AG20443 (cell line): ENCODE measurements at places on chromosomes 4 and X.

DNA sequence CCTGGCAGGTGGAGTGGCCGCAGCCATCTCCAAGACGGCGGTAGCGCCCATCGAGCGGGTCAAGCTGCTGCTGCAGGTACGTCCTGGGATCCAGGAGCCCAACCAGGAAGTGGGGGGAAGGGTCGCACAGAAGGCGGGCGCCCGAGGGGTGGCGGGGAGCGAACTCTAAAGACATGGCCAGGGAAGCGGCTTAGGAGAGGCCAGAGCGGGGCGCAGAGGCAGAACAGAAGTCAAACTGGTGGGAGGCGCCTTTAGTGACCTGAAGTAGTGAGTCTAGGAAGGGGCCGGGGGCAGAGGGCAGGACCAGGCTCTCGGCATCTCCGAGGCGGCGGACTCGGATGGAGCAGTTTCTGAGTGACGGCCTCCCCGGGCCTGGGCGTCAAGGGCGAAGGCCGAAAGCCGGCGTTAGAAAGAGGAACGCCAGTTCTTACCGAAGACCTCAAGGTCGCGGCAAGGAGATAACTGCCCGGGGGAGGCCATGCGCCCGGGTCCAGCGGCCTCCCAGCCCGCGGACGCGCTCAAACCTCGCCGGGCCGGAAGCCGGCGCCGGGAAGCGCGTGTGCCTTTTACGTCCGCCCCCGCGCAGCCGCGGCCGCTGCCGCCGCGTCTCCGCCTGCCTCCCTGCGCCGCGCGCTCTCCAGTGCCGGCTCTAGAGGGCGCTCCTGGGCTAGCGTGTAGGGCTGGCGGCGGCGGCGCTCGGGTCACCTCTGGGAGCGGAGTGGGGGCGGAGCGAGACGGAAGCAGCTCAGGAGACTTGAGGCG lies 488 bp downstream of the SLC25A5 start:
- peak; percentile 89 for DNase-seq

DNA sequence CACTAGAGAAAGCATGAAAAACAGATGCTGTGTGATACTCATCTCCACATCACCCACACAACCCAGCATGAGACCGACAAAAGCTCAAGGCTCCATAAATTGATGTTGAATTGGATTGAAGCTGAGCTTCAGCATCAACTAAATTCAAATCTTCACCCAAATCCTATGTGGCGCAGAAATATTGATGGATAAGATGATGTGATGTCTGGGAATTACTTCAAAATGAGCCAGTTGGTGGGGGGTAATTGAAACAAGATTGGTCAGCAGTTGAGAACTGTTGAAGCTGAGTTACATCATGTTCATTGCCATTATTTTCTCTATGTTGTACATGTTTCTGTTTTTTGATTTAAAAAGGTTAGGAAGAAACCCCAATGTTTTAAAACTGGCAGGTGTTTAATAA lies 166.5 kb upstream of the STS start:
- no peak for DNase-seq

GRCh38 chr4:105329081-105329480 lies 144.8 kb downstream of the PPA2 start:
- no peak for DNase-seq

GRCh38 chr4:152956147-152956546 lies 20.0 kb downstream of the FHDC1 start:
- no peak for DNase-seq

DNA sequence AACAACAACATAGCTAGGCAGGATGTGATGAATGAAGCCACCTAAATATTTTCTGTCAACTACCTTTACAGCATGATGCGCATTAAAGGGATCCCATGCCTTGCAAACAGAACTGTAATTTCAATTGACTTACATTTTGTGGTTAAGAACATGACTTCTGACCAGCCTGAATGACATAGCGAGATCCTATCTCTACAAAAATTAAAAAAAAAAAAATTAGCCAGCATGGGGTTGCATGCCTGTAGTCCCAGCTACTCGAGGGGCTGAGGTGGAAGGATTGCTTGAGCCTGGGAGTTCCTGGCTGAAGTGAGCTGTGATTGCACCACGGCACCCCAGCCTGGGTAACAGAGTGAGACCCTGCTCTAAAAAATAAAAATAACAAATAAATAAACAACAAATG lies 680.6 kb downstream of the IQCM start:
- no peak for DNase-seq

GRCh38 chr4:41177016-41177415 lies 37.3 kb downstream of the APBB2 start:
- peak; percentile 64 for DNase-seq

DNA sequence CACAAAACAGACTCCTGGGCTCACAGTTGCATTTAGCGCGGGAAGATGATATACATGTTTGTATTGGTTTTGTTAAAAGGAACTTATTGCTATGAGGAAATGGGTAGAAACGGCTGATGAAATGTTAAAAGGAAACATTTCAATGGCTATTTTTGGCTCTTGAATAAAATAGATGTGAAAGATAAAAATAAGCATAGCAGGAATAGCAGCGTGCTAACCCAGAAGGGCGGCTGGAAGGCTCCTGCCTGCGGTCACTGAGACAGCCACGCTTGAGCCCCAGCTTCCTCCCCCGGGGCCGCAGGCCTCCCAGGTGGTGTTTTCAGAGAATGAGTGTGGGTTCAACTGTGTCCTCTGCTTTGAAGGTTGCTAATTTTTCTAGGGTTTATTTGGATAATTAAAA lies 35.0 kb upstream of the CLCN4 start:
- DNase-seq = no peak

DNA sequence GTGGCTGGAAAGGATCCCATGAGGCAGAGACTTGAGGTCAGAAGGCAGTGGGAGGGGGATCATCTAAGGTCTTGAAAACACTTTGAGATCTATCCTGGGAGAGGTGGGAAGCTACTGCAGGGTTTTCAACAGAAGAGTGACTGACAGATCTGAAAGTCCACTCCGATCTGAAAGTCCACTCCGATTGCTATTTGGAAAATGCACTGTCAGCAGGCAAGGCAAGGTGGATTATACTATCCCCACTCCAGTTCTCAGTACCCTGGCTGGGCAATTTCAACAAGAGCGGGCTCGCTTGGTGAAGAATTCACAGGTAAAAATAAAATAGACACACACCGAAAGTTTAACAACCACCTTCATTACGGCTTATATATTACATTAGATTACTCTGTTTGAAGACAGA lies 42.3 kb upstream of the C1QTNF7 start:
- no peak for DNase-seq

DNA sequence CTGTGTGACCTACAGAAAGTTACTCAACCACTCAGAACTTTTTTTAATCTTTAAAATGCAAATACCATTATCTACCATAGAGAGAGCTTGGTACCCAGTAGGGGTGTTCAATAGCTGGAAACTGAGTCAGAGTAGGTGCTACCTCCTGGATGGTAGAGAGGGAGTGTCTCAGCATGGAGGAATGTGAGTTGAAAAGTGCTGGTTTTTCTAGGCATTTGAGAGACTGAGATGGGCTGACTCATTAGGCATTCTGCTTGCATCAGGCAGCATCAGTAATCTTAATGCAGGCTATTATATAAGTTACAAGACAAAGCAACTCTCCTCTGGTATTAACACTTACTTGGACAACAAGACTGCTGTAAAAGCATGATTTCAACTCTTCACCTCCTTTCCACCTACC lies 70.9 kb upstream of the ARHGEF9 start:
- DNase-seq = peak; percentile 41

DNA sequence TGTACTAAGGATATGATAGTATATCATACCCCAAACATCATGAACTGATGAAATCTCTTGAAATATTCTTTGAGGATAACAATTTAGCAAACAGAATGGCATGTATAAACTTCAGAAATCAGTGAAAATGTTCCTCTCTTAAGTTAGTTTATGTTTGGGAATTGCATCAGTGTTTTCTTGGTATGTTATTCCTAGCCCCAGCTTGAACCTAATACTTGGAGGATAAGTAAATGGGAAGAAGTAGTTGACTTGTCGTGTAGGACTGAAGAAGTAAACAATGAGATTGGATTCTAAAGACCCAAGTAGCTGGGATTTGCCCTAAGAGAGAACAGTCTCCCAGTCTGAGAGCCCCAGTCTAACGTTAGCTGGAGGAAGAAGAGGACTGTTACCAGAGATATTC lies 355.7 kb downstream of the GALNTL6 start:
- no peak for DNase-seq

DNA sequence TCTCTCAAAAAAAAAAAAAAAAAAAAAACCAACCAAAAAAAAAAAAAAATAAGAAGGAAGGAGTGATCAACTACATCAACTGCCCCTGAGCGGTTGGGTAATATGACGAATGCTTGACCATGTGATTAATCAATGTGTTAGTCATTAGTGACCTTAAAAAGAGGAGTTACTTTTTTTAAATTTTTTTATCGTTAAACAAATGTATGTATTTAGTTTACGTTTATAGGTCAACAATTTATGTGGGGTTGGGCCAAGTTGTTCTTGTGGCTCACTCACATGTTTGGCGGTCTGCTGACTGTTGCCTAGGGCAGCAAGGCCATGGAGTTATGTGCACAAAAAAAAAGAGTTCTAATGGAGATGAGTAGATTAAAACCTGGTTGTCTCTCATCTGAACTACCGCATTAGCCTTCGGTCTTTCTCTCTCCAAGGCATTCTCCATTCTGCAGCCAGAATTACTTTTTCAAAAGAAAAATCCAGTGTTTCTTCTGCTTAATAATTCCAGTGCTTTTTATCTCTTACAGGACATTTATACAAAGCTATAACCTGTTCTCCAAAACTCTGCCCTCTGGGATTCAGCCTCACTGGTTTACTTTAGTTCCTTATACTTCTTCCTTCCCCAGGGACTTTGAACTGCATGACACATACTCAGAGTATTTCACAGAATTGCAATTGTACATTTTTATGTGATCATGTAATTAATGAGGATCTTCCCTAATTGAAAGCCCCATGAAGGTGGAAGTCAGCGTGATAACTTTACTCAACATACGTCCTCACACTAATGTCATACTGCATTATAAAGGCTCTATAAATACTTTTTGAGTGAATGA lies 505.5 kb downstream of the ANKRD50 start:
- no peak for DNase-seq

GRCh38 chr4:47553329-47554125 lies 68.5 kb downstream of the ATP10D start:
- no peak for DNase-seq

DNA sequence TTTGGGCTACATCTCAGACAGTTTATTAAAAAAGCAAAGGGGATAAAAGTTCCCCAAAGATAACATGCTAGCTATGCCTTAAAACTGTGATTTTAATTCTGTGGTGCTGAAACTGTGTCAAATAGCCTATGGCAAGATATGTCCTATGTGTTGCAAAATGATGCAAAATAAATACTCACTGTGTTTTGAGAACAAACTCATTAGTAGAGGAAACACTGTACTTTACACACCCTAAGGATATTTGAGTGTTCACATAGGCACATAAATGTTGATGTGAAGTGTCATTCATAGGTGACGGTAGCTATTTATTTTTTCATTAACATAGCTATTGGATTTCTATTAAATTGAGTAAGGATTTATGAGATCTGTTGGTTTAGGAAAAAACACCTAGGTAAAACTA lies 351.9 kb downstream of the FAT4 start:
- DNase-seq = no peak

GRCh38 chr4:118904935-118905334 lies 16.3 kb downstream of the SYNPO2 start:
- DNase-seq = no peak

GRCh38 chr4:10982305-10982704 lies 297.7 kb upstream of the CLNK start:
- no peak for DNase-seq

DNA sequence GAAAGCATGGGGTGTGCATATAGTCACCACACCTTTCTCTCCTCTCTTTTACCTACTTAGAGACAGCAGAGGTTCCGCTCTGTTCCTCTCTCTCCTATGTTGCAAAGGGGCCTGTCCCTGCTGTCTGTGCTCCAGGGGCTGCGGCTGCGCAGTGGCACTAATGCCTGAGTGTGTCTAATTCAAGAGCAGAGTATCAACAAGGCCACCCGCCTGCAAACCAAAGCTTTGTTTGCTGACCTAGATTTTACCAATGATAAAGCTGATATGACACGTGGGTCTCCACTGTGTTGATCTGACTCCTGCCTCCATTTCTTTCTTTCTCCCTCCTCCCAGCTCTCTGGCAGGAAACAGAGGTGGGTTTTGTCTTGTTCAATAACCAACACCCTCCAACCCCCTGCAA lies 74.9 kb downstream of the NSG1 start:
- no peak for DNase-seq

- DNase-seq = no peak
Measured at GRCh38 chr4:109231331-109231730, 71.1 kb downstream of the COL25A1 start.

DNA sequence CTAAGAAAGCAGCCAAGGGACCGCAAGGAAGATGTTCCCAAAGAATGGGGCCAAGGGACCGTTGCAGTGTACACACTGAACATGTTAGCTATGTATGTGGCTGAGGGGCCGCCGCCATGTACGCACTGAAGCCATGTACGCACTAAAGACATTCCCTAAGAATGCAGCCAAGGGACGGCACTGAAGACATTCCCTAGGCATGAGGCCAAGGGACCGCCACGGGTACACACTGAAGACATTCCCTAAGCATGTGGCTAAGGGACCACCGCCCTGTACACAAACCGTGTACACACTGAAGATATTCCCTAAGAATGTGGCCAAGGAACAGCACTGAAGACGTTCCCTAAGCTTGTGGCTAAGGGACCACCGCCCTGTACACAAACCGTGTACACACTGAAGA lies 54.0 kb downstream of the DHRSX start:
- DNase-seq = no peak

DNA sequence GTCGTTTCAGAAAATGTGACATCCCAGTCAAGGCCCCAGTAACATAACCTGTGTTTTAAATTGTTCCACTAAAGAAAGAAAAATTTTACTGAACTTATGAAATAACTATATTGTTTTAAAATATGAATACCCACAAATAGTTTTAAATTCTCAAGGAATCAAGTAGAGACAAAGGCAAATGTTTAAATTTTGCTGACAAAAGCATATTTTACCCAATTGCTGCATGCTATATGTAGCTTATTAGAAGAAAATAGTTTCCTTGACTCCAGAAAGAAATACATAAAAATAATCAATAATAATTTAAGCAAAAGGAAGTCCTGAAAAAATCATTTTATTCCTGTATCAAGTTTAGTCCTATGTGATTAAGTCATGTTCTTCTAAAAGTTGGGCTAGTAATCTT lies 481.3 kb upstream of the ADGRL3 start:
- no peak for DNase-seq

DNA sequence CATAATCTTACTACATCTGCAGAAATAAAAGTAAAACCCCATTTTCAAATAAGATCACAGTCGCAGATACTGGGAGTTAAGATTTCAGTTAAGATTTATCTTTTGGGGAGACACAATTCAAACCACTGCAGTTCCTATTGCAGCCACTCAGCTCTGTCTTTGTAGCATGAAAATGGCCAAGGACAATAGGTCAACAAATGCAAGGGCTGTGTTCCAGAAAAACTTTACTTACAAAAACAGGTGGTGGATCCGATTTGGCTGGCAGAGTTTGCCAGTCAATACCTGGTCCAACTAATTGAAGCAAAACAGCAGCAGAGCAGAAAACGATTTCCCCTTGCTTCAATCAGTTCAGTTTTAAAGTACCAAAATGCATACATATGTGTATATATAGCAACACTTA lies 77.4 kb downstream of the TENM3 start:
- no peak for DNase-seq
